ENCODE measurements at places on chromosomes 5 and 9.

GRCh38 chr5:112407666-112408065, 11.4 kb downstream of the EPB41L4A start:
- peaks cover 24% of the 10 kb centered on the region for H3K4me1 ChIP-seq
- no peak overlapping the region for H3K27ac ChIP-seq
- H3K27me3 ChIP-seq = no peaks in the 10 kb centered on the region

- no peak for DNase-seq
- no peak overlapping the region for H3K4me3 ChIP-seq
- peaks cover 9% of the 10 kb centered on the region for H3K4me1 ChIP-seq
- no peaks in the 10 kb centered on the region for H3K27me3 ChIP-seq
Measured at GRCh38 chr9:37197158-37198038, 77.0 kb downstream of the ZCCHC7 start.

DNA sequence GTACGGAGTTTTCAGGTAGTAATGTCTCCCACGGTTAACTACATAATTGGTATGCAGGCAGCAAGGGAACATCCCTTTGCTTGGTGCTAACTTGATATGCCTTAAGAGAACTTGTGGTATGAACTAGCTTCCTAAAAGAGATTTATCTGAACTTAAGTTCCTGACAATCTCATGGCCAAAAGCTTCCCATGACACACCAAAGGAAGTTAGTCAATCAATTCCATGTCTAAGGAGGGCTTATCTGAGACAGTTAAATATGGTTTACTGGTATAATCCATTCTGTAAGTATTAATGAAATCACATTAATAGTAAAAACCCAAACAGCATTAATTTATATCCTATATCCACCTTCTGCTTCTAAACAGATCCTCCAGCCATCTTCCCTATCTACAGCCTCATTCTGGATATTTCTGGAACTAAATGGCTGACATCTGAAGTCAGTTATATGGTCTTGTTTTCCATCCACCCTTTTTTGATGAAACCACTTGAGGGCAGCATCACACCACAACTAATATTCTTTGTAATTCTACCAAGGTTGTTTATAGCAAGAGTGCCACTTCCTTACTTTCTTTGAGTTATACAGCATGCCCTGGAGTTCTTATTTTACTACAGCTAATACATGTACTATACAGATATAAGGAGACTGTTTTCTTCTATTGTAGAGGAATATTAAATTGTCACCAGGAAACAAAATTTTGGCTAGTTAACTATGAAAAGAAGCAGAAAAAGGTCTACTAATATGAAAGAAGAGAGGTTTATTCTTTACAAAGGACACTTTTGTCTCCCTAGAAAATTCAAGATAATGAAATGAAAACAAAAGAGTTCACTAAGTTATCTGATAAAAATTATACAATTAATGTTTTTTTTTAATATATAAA, 34.7 kb downstream of the SHOC1 start:
- H3K27me3 ChIP-seq = no peaks in the 10 kb centered on the region
- H3K4me3 ChIP-seq = no peak overlapping the region
- no peak overlapping the region for H3K27ac ChIP-seq
- DNase-seq = no peak

DNA sequence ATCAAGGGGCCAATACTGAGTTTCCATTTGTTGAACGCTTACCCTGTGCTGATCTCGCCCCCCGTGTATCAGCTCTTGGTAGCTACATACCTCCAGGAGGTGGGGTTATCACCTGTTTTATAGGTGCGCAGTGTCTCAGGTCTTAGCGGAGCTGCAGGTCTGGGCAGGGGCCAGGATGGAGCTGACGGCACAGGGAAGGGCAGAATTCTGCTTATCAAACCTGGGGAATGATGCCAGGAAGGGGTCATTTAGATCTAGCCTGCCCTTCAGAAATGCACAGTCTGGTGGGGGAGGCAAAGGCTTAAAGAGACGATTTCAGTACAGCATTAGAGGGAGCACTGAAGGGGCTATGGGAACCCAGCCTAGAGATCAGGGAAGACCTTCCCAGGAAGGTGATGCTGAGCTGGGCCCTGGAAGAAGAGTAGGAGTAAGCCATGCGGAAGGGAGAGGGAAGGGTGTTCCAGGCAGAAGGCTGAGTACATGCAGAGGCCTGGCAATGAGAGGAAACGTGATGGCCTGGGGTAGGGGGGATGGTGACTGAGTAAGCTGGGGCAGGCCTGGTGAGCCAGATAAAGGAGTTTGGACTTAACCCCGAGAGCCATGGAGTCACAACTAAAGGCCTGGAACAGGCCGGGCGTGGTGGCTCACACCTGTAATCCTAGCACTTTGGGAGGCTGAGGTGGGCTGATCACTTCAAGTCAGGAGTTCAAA, 31.5 kb downstream of the OLFML2A start:
- no peaks in the 10 kb centered on the region for H3K4me1 ChIP-seq
- H3K4me3 ChIP-seq = no peak overlapping the region
- DNase-seq = no peak
- no peaks in the 10 kb centered on the region for H3K36me3 ChIP-seq
- no peaks in the 10 kb centered on the region for H3K27me3 ChIP-seq
- no peak overlapping the region for H3K27ac ChIP-seq

- H3K4me1 ChIP-seq = no peaks in the 10 kb centered on the region
- no peak overlapping the region for H3K4me3 ChIP-seq
- H3K27me3 ChIP-seq = no peaks in the 10 kb centered on the region
Measured at GRCh38 chr5:176886336-176887251, 12.6 kb downstream of the HK3 start.

GRCh38 chr5:120550358-120550757, 86.3 kb downstream of the PRR16 start:
- H3K4me3 ChIP-seq = no peak overlapping the region
- H3K36me3 ChIP-seq = no peaks in the 10 kb centered on the region
- H3K27me3 ChIP-seq = no peaks in the 10 kb centered on the region

GRCh38 chr9:116370556-116370955, 217.0 kb downstream of the PAPPA start:
- no peak overlapping the region for H3K27ac ChIP-seq
- H3K27me3 ChIP-seq = no peaks in the 10 kb centered on the region
- no peak for DNase-seq
- no peak overlapping the region for H3K4me3 ChIP-seq
- no peaks in the 10 kb centered on the region for H3K4me1 ChIP-seq

- H3K27me3 ChIP-seq = no peaks in the 10 kb centered on the region
- H3K36me3 ChIP-seq = no peaks in the 10 kb centered on the region
- no peak overlapping the region for H3K4me3 ChIP-seq
- H3K4me1 ChIP-seq = no peaks in the 10 kb centered on the region
- H3K27ac ChIP-seq = no peak overlapping the region
- DNase-seq = no peak
Measured at GRCh38 chr9:71984403-71984802, 73.0 kb downstream of the C9orf85 start.

DNA sequence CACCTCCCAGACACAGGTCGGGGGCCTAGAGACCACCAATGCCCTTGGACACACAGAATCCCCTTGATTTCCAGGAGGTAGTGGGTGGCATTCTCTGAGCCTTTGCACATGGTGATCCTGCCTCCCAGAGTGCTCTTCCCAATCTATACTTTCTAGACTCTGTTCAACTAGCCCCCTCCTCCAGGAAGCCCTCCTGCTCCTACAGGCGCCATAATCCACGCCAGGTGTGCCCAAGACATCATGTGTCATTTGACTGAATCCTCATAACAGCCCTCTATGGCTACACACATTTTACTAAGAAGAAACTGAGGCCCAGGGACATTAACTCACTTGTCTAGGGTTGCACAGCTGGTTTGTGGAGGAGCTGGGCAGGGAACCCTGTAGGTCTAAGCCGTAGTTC, 7.1 kb downstream of the BBLN start:
- no peaks in the 10 kb centered on the region for H3K27me3 ChIP-seq
- peaks cover 63% of the 10 kb centered on the region for H3K36me3 ChIP-seq
- no peak for DNase-seq
- H3K4me1 ChIP-seq = no peaks in the 10 kb centered on the region
- no peak overlapping the region for H3K27ac ChIP-seq

DNA sequence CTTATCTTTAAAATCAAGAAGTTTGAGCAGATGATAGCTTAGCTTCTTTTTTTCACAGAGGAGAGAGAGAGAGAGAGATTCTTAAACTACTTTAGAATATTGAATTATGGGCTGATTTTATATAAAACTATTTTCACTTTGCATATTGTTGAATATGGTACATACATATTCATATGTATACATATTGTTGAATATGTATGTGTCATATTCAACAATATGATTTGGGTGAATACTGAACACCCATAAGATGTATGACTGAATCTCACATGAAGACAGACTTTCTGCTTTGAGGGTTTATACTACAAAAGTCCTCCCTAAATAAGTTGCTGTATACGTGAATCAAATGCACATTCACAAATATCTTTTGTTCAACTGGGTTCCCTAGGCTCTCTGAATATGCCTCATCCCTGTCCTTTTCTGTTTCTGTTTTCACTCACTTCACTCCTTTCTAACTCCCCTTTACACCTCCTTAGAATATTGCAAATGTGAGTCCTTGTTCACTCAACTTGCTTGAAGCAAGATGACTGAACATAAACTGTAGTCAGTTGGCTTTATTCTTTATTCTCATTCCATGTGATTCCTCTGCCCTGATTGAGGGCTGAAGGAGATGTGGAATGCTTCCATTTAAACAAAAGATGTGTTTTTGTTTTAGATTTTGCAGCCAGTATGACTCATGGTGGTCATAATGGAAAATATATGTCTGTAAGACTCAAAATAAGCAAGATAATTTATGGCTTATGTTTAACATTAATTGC, 225.4 kb upstream of the DAB2 start:
- H3K27ac ChIP-seq = no peak overlapping the region
- H3K4me3 ChIP-seq = no peak overlapping the region
- H3K27me3 ChIP-seq = no peaks in the 10 kb centered on the region
- no peak for DNase-seq
- H3K4me1 ChIP-seq = no peaks in the 10 kb centered on the region
- no peaks in the 10 kb centered on the region for H3K36me3 ChIP-seq

DNA sequence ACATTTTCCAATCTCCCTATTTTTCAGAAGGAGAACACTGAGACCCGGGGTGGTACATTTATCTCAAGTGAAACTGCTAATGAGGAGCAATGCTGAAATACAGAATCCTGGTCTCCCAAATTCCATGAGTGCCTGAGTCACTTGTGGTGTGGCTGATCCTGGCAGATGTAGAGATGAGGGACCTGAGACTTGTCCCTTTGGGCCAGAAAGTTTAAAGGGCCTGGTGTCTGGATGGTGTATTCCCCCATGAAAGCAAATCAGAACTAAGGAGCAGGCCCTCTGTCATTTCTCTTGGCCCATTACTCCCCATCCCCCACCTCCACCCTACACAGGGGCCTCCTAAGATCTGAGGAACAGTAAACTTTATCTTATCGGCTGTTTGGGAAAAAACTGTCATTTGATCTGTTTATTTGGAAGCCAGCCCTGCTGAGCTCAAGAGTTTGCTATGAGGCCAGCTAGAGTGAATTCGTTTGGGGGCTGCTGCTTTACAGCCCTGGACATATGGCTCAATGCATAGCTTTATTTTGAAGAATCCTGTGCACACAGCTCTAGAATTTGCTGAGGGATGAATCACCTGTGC, 140.3 kb downstream of the LHFPL2 start:
- no peaks in the 10 kb centered on the region for H3K36me3 ChIP-seq
- peaks cover 49% of the 10 kb centered on the region for H3K4me1 ChIP-seq
- H3K4me3 ChIP-seq = peak overlapping the region; percentile 56
- H3K27ac ChIP-seq = no peak overlapping the region
- H3K27me3 ChIP-seq = no peaks in the 10 kb centered on the region

DNA sequence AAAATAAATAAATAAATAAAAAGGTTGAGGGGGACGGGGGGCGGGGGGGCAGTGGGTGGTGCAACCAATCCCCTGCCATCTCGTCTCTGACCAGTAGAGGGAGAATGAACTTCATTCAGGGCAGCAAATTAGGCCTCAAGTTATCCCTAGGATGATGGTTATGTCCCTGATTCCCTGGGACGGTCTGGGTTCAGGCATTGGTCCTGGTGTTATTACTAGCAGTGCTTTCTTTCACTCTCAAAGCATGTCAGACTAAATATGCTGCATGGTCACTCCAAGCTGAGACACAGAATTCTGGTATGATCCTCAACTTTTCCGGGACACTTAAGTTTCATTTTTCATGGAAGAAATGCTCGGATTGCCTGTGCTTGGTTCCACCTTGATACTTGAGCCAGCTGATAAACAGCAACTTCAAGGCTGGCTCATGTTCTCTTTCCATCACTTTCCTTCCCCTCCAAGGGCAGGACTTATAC, 59.4 kb downstream of the DAP start:
- H3K27ac ChIP-seq = peak overlapping the region; percentile 34
- H3K36me3 ChIP-seq = no peaks in the 10 kb centered on the region

DNA sequence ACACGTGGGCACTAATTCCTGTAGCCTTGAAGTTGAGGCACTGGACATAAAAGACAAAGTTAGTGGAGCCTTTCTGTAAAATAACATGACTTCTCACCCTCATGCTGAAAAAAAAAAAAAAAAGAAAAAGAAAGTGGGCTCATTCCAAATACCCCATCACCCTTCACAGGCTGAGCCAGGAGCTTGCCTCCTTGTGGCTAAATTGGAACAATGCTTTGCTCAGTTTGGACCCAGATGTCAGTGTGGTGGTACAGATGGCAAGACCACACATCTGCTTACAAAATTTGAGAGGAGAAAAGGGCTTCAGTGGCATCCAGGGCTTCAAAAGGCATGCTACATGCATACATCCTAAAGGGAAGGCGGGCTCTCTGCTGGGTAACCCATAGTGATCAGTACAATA, 342.8 kb downstream of the EBF1 start:
- no peaks in the 10 kb centered on the region for H3K27me3 ChIP-seq
- no peak overlapping the region for H3K4me3 ChIP-seq
- no peak overlapping the region for H3K27ac ChIP-seq

- no peak for DNase-seq
- H3K36me3 ChIP-seq = no peaks in the 10 kb centered on the region
- H3K4me1 ChIP-seq = no peaks in the 10 kb centered on the region
- no peaks in the 10 kb centered on the region for H3K27me3 ChIP-seq
- H3K27ac ChIP-seq = no peak overlapping the region
- no peak overlapping the region for H3K4me3 ChIP-seq
Measured at GRCh38 chr9:107708791-107709190, 219.2 kb upstream of the KLF4 start.

- no peak overlapping the region for H3K27ac ChIP-seq
- H3K4me1 ChIP-seq = peaks cover 5% of the 10 kb centered on the region
- no peaks in the 10 kb centered on the region for H3K27me3 ChIP-seq
Measured at GRCh38 chr9:79660615-79661014, 88.8 kb downstream of the TLE4 start.

- no peak overlapping the region for H3K27ac ChIP-seq
- no peaks in the 10 kb centered on the region for H3K36me3 ChIP-seq
- no peak overlapping the region for H3K4me3 ChIP-seq
- no peak for DNase-seq
- no peaks in the 10 kb centered on the region for H3K27me3 ChIP-seq
Measured at GRCh38 chr5:10891193-10891592, 130.2 kb upstream of the DAP start.

DNA sequence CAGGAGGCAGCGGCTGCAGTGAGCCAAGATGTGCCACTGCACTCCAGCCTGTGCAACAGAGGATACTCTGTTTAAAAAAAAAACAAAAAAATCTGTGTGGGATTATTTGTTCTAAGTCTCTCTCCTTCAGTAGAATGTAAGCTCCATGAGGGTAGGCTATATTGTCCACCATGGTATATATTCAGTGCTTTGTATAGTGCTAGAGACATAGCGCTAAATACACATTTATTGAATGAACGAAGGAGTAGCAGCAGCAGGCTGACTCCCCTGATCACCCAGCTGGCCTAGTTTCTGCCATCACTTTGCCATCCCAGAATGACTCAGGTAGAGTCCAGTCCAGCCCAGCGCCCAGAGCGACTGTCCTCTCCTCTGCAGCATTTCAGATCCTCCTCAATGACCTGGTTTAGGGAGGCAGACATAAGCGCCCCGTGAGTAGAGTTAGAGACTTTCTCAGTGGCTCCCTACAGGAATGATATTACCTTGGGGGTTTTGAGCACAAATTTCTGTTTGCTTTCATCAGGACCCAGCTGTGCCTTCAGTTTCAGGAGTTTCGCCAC, 716 bp downstream of the HARS1 start:
- H3K4me1 ChIP-seq = peaks cover 27% of the 10 kb centered on the region
- H3K27ac ChIP-seq = peak overlapping the region; percentile 85
- H3K36me3 ChIP-seq = peaks cover 53% of the 10 kb centered on the region
- H3K27me3 ChIP-seq = no peaks in the 10 kb centered on the region
- DNase-seq = no peak
